Posterior vena cava (tissue), 2 donors: ENCODE measurements at places on chromosomes 13 and 19. TPM values are rescaled to one million over a fixed set of nuclear protein-coding genes. Genes with fewer than 3 reads are reported as not detected.

DNA sequence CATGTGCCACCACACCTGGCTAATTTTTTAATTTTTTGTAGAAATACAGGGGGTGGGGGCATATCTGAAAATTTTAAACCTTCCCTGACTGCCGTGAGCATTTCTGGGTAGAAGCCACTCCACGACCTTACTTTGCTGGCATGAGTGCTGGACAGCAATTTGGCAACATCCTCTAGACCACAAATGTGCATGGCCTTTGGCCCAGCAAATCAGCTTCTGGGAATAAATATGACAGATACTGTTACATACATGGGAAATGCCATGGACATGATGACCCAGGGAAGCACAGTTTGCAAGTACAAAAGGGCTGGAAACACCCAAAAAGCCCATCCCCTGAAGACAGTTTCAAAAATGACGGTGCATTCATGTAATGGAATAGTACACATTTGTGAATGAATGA is 3.2 kb upstream of the PVR start:
- peak; percentile 13 for DNase-seq

- peak; percentile 93 for DNase-seq
These were observed 692 bp upstream of the ZNF580 start for GRCh38 chr19:55640043-55640576.

The UBL5 gene
- total RNA-seq: 260 TPM

DNA sequence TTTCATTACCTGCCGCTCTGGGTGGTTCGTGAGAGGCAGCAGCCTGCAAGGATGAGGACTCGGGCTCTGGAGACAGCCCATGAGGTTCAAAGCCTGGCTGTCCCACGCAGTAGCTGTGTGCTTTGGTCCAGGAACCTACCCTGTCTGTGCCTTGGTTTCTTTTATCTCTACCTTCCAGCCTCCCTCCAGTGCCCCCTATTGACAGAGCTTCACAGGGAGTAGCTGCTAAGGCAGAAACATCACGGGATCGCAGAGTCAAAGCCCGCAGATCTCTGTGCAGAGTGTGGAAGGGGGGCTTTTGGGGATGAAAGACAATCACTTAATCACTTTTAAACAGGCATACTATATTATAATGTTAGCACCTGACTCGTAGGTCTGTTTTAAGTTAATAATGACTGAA is 16.2 kb downstream of the ZNF71 start:
- no peak for DNase-seq

The PRKCG gene
- 0.48 TPM for total RNA-seq

The PET100 gene
- total RNA-seq: 65.8 TPM

- no peak for DNase-seq
These were observed 15.1 kb downstream of the SMG9 start for GRCh38 chr19:43739439-43740235.

DNA sequence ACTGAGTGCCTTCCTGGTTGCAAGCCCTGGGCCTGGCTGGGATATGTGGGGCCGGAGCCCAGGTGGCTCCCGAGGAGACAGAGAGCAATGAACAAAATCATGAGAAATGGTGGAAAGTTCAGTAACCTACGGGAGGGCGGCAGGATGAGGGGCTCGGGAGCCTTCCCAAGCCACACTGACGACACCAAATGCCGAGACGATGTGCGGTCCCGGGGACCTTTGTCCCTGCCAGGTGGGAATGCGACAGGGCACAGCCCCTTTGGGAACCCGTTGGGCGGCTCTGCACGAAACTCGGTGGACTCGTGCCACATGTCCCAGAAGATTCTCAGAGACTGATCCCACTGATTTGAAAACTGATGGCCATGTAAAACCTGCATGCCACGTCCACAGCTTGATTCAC is 11.7 kb upstream of the ZNF14 start:
- no peak for DNase-seq
